ENCODE measurements at places on chromosomes 5 and 9. TPM values are rescaled to one million over a fixed set of nuclear protein-coding genes. Genes with fewer than 3 reads are reported as not detected.

Gene TMC1
- not detected for total RNA-seq

Gene SPINK13
- total RNA-seq = not detected

Gene GZMA
- 1.8 TPM for total RNA-seq

Gene MLANA
- total RNA-seq = not detected

Gene SVEP1
- 1.3 TPM for total RNA-seq

Gene DBH
- total RNA-seq = not detected

Gene ACOT12
- total RNA-seq = not detected

Gene LECT2
- total RNA-seq = not detected

Gene DRD1
- total RNA-seq = 0.06 TPM

Gene SCGB3A2
- total RNA-seq = not detected

Gene NIPAL4
- total RNA-seq = 0.51 TPM

Gene MYORG
- total RNA-seq = 0.86 TPM

Gene MZB1
- total RNA-seq = not detected

Gene NR2F1-AS1
- 6.1 TPM for total RNA-seq

Gene PRRX2
- total RNA-seq = 1.7 TPM

Gene SNX18
- 10.8 TPM for total RNA-seq

Gene EGFL7
- 56.2 TPM for total RNA-seq

Gene C6
- not detected for total RNA-seq

Gene OBP2B
- not detected for total RNA-seq

Gene ATP10B
- not detected for total RNA-seq

Gene PLAC8L1
- 0.83 TPM for total RNA-seq

Gene SLC34A3
- not detected for total RNA-seq

Gene GFI1B
- not detected for total RNA-seq

Gene NOL6
- 69.0 TPM for total RNA-seq

Gene OTULINL
- total RNA-seq = 1.9 TPM

Gene CCNB1
- 1,008 TPM for total RNA-seq

Gene PKD2L2
- not detected for total RNA-seq

Gene PCDHGA8
- 0.06 TPM for total RNA-seq

Gene BTNL3
- total RNA-seq = not detected

Gene MCTP1
- total RNA-seq = 11.3 TPM

Gene PCDHA4
- total RNA-seq = 1.0 TPM

Gene VCP
- 580 TPM for total RNA-seq

Gene ZNF483
- 3.1 TPM for total RNA-seq

Gene GADD45G
- 9.3 TPM for total RNA-seq

Gene COL23A1
- 21.7 TPM for total RNA-seq

Gene BASP1
- total RNA-seq = 114 TPM

Gene CCNO
- 7.1 TPM for total RNA-seq

Gene ENHO
- 1.9 TPM for total RNA-seq

Gene FCN1
- total RNA-seq = not detected

Gene PCDHA9
- total RNA-seq = 0.51 TPM

Gene CDX1
- 1.3 TPM for total RNA-seq

Gene ATP6V1G1
- 172 TPM for total RNA-seq

Gene PCDHGC4
- 0.18 TPM for total RNA-seq

Gene SEC24A
- 18.9 TPM for total RNA-seq

Data from Daoy (cell line).